Aorta (tissue), 5 donors: ENCODE measurements at places on chromosomes 16 and 17. TPM values are rescaled to one million over a fixed set of nuclear protein-coding genes. Genes with fewer than 3 reads are reported as not detected.
A peak's percentile ranks its signal among the peaks of the same experiment; 100 is the strongest.

GRCh38 chr17:13813347-13814240 lies 211.9 kb upstream of the HS3ST3A1 start:
- no peak for DNase-seq
- no peaks in the 10 kb centered on the region for H3K4me1 ChIP-seq
- H3K27ac ChIP-seq: no peak overlapping the region
- no peaks in the 10 kb centered on the region for H3K27me3 ChIP-seq
- no peaks in the 10 kb centered on the region for H3K36me3 ChIP-seq

DNA sequence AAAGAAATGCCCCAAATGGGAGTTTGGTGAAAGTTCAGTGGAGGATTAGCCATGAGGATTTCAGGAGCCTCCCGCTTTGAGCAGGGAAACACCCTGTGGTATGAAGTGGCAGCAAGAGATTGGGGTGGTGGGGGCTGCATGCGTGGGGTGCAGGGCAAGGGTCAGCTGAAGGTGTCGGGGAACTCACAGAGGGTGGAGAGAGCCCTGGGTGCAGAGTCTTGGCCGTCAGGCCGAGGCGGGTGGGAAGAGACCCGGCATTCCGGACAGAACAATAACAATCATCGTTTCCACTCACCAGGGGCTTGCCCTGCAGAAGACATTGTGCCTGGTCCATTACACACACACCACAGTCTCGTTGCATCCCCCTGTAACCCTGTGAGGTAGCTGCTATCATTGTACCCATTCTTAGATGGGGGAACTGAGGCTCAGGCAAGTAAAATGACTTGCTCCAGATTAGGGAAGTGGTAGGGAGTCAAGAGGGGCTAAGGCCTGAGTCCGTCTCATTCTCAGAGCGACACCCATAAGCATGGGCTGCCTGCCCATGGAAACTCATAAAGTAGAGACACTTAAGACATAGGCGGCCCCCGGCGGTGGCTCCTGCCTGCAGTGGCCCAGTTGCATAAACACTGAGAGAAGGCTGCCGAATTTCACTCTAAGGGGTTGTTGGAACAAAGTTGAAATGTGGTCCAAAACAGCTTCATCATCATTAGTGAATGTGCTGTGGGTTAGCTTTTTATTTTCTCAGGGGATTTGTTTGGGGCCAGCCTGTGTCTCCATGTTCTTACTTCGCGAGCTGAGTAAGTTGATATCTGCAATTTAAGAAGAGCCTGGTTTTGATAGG lies 93.3 kb downstream of the CMIP start:
- no peaks in the 10 kb centered on the region for H3K4me1 ChIP-seq
- no peak overlapping the region for H3K27ac ChIP-seq
- H3K27me3 ChIP-seq: no peaks in the 10 kb centered on the region
- peak; percentile 42 for DNase-seq

- no peaks in the 10 kb centered on the region for H3K27me3 ChIP-seq
- no peak for DNase-seq
- H3K27ac ChIP-seq: no peak overlapping the region
- H3K4me1 ChIP-seq: no peaks in the 10 kb centered on the region
- H3K4me3 ChIP-seq: no peak overlapping the region
Observed at GRCh38 chr17:72884066-72884465, 208.4 kb downstream of the SLC39A11 start.

GRCh38 chr17:33981711-33982601 lies 273.1 kb upstream of the CCL2 start:
- no peaks in the 10 kb centered on the region for H3K27me3 ChIP-seq
- no peaks in the 10 kb centered on the region for H3K4me1 ChIP-seq
- DNase-seq: no peak
- H3K36me3 ChIP-seq: no peaks in the 10 kb centered on the region

The C16orf46 gene
- total RNA-seq: 0.24 TPM

- no peaks in the 10 kb centered on the region for H3K4me1 ChIP-seq
- no peak within 1 kb of the TSS for H3K4me3 ChIP-seq
- H3K27me3 ChIP-seq: no peaks in the 10 kb centered on the region
Observed at GRCh38 chr16:85112364-85112763, at the start of gene CIBAR2. CIBAR2 (minus strand) TSS chr16:85112472; CDS start chr16:85112352, 120 bp downstream.

GRCh38 chr17:16281351-16281750 lies 64.3 kb downstream of the PIGL start:
- DNase-seq: no peak
- H3K4me1 ChIP-seq: no peaks in the 10 kb centered on the region
- no peaks in the 10 kb centered on the region for H3K27me3 ChIP-seq
- H3K36me3 ChIP-seq: no peaks in the 10 kb centered on the region
- no peak overlapping the region for H3K4me3 ChIP-seq
